T-helper 2 cell treated with Interferon-gamma antibody and Interleukin-4, amounts not matched to agents 100 ng/mL and 5 ng/mL, for 36 hours (primary cell): ENCODE measurements at places on chromosomes 1 and 21. TPM values are rescaled to one million over a fixed set of nuclear protein-coding genes. Genes with fewer than 3 reads are reported as not detected.

BSND gene
- total RNA-seq = not detected in 2 replicates

TNNI3K gene
- not detected in 2 replicates for total RNA-seq

TRPM2 gene
- total RNA-seq = 17.8 and 20.6 TPM in 2 replicates

CCDC181 gene
- total RNA-seq = 0.11 and 0.16 TPM in 2 replicates

ORC1 gene
- total RNA-seq = 34.5 and 37.6 TPM in 2 replicates

NR5A2 gene
- total RNA-seq = 0.05 TPM in 1 of 2 replicates, not detected in the other
